Activated CD8-positive, alpha-beta memory T cell treated with anti-CD3 and anti-CD28 coated beads, Interleukin-2, amount 50 U/mL, for 48 hours (primary cell): ENCODE measurements at places on chromosomes 6 and 20.

DNA sequence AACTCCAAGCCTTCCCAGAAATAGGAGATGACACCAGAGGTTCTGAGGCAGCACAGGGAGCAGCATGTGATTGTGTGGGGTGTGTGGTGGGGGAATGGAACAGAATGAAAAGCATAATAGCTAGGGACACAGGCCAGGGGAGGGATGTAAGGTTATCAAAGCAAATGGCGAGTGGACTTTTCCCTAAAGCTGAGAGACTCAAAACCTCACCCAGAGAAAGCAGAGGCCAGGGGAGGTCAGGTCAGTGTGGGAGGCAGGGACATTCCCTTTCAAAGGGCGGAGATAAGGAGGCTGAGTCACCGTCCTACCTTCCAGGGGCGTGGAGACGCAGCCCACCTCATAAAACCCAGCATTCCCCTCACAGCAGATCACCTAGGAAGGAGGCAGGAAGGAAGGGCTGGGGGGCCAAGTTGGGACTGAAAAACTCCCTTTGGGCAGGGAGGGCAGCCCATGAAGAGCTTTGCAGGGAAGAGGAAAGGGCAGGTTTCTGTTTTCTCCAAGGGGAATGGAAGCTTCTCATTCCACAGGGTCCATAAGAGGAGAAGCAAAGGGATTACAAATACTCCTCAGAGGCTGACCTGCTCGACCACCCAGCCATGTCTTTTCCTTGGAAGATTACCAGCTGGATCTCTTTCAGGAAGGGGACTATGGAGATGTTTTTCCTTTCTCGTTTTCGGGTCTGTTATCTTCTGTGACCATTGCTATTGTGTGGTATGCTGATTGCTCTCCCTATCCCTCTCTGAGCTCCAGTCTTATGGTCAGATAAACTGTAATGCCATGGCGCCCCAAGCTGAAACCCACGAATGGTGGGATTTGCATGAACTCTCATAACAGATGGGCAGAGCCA, 9.6 kb upstream of the LY6G5C start:
- no peak for DNase-seq

GRCh38 chr20:22353586-22353985, 230.8 kb downstream of the FOXA2 start:
- DNase-seq: no peak

- no peak for DNase-seq
These were observed 48.9 kb downstream of the CNBD2 start for GRCh38 chr20:36017048-36017951.

GRCh38 chr6:44715925-44716324, 328.4 kb downstream of the CDC5L start:
- DNase-seq: no peak

DNA sequence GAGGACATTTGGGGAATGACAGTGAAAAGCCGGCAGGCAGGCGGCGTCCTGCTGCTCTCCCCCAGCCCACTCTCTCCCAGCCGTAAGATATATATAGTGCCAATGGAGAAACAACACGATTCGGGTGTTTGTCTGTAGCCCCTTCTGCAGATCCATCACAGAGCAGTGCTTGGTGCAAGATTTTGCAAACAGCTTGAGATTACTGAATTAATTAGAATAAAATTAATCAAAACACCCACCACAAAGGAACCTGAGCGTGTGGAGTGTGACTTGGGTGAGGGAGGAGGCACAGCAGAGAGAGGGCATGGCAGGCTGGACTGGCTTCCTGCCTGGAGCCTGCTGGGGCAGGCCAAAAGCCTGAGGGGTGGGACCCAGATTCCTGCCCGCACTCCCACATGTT, 28.8 kb upstream of the CCDC167 start:
- no peak for DNase-seq

GRCh38 chr6:22826961-22827360, 257.6 kb downstream of the HDGFL1 start:
- no peak for DNase-seq

GRCh38 chr20:51091406-51092195, 68.7 kb upstream of the KCNG1 start:
- DNase-seq: no peak

- DNase-seq: no peak
These were observed 88.6 kb upstream of the TMEM181 start for GRCh38 chr6:158471339-158471738.

DNA sequence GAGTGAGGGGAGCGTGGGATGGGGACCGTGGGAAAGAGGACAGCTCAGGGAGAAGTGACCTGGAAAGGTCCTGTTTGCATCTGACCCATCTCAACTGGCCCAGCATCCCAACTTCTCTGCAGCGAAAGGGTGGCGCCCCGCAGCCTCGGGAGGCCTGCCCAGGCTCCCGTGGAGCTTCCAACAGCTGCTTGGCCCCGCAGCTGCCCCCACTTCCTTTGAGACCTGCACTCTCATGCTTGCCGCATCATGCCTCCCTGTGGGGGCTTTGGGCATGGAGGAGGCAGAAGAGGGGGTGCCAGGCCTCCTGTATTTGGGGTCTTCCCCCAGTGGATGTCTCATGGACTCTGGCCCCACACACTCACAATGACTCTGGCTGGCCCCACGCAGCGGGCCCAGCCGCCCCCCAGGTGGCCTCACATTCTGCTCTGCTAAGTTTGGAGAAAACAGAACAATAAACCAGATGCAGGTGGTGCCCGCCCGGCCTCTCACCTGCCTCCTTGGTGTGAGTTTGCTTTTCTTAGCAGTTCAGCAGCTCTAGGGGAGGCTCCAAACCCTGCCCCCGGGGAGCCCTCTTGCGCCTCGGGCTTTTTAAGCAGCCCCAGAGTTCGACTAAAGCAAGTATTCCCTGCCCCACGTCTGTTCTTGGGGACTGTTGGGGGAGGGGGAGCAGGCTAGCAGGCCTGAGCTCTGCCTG, 40.7 kb downstream of the CPXM1 start:
- peak; percentile 40 for DNase-seq

- no peak for DNase-seq
These were observed 46.7 kb downstream of the DOP1A start for GRCh38 chr6:83114164-83114563.

DNA sequence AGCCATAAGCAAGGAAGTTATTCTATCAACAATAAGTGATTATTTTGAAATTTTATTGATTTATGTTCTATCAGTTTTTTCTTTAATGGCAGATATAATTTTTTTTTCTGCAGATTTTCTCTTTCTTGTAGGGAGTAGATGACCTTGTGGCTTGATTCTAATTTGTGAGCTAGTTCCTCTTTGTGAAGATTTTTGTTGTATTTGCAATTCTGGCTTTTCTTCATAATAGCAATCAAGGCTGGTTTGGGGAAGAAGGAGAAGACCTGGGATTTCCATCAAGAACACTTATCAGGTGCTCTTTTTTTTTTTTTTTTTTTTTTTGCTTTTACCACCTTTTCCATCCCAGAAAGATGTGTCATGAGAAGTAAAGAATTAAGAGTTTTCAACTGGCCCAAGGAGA, 324.2 kb upstream of the MAN1A1 start:
- DNase-seq: no peak

DNA sequence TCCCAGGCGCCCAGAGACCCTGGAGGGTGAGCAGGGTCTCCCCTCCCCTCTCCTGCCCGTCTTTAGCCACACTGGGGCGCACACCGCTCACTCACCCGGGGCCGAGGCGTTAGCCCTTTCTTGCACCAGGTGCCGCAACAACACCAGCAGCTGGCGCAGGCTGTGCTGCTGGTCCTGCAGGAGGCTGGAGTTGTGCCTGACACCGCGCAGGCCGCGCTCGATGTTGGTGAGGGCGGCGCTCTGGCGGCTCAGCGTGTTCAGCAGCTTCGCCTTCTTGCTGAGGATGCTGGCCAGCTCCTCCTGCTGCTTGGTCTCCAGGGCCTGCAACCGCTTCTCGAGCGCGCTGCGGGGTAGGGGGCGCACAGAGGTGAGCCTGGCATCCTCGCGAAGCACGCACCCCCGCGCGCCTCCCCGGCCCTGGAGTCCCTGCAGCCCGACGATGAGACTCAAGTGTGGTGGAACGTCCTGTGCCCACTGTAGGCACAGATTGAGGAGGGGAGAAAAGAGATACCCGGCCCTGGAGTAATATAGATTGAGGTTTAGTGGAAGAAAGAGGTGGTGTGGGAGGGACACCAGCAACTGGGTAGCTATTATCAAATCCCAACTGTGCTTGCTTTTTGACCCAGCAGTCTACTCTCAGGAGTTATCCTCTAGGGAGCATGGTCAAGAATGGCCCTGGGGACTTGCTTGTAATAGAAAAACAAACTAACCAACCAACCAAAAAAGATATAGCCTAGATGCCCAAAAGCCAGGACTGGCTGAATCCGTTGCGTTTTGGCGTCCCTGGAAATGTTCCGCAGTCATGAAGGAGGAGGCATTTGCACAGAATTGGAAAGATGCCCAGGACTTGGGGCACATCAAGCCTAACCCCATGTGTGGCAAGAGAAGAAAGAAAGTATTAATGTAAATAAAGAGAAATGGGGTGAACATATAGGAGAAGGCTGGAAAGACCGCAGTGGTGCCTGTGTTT, 30.9 kb downstream of the ANGPT4 start:
- no peak for DNase-seq

- no peak for DNase-seq
These were observed 21.1 kb downstream of the THBS2 start for GRCh38 chr6:169232507-169232931.

- DNase-seq: no peak
These were observed 30.4 kb upstream of the ENTPD6 start for GRCh38 chr20:25165128-25165527.

DNA sequence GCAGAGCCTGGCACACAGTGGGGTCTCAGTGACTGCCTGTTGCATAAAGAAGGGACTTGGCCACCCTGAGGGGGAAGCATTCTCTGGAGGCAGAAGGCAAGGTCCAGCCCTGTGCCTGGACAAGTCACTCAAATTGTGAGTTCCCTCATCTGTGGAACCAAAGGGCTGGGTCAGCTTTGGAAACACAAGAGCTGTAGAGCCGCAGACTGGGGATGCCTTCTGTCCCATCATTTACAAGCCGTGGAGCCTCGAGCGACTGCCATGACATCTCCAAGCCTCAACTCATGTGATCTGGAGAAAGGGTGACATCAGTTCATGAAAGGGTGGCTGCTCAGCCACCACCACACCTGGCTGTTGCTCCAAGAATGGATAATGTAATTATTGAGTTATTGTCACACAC, 20.4 kb upstream of the SIRPD start:
- peak; percentile 26 for DNase-seq

GRCh38 chr20:18326990-18327389, 38.7 kb downstream of the ZNF133 start:
- DNase-seq: no peak

GRCh38 chr6:74596588-74596987, 609.3 kb downstream of the COL12A1 start:
- DNase-seq: no peak

GRCh38 chr6:125974214-125974866, 12.0 kb upstream of the TRMT11 start:
- no peak for DNase-seq

GRCh38 chr6:135267085-135267484, 86.0 kb downstream of the MYB start:
- DNase-seq: no peak

DNA sequence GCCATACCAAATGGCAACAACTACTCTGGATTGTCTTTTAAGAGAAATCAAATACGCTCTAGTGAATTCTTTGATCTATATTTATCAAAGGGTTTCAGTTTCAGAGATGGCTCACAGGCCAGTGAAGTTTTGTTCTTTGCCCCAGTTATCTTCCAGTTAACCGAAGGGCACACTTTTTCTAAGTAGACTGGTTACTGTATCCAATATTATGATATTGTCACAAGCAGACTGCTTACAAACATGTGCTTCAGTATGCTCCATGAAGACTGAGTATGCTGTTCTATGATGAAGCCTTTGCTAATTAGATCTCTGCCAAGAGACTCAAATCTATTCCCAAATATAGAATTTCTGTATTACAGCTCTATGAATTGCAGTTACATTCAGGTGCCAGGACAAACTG, 181.1 kb downstream of the REV3L start:
- no peak for DNase-seq

DNA sequence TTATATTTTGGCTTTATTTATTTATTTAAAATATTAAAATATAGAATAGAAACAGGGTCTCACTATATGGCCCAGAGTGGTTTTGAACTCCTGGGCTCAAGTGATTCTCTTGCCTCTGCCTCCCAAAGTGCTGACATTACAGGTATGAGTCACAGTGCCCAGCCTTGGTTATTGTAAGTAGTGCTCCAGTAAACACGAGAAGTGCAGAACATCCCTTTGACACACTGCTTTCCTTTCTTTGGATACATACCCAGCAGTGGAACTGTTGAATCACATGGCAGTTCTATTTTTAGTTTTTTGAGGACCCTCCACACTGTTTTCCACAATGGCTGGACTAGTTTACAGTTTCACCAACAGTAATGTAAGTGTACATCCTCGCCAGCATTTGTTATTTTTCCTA, 203.9 kb downstream of the PHF3 start:
- DNase-seq: no peak

- DNase-seq: no peak
These were observed 431.2 kb downstream of the GRIK2 start for GRCh38 chr6:101824551-101825345.

- no peak for DNase-seq
These were observed 425.1 kb downstream of the FOXA2 start for GRCh38 chr20:22159276-22159675.

GRCh38 chr6:169800668-169801395, 49.4 kb downstream of the ERMARD start:
- DNase-seq: no peak

DNA sequence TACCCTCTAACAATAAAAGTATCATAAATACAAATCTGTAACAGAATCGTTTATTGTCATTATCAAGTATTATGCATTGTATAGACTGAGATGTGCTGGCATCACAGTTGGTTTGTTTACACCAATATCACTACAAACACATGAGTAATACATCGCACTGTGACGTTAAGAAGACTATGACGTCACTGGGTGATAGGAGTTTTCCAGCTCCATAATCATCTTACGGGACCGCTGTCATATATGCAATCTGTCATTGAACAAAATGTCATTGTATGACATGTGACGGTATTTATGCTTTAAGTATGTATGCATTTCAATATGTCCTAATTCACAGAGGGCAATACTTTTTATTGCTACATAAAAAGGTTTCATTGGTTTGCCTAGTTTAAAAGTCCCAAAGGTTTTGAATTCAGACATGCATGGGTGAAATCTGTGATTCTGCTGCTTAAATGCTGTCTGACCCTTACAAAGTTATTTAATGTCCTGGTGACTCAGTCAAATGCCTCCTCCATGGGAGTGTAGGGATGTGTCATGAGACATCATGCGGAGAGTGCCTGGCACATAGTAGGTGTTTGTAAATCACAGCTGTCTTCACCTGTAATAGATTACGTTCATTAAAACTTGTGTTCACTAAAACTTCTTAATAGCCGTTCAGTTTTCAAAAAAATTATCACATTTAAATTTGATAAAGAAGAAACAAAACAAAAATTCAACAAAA, 160.7 kb upstream of the PDE10A start:
- no peak for DNase-seq

GRCh38 chr20:19828232-19828631, 70.2 kb downstream of the RIN2 start:
- DNase-seq: no peak

DNA sequence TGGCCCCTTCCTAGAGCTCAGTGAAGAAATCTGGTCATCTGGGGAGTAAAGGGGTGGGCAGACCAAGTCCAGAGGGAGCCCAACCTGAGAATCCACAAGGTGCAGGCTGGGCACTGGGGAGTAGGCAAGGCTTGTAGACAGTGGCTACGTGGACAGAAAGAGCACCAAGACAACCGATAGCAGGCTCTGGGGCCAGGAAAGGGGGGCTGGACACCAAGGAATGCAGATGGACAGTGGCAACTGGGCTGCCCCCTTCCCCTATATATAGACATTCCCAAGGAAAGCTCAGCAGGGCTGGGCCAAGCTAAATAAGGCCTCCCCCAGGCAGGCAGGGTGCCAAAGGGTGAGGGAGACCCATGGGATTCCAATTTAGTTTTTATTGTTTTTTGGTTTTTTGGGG, 1.5 kb upstream of the TNNC2 start:
- DNase-seq: no peak
